ENCODE measurements at places on chromosomes 12 and 14.
A peak's percentile ranks its signal among the peaks of the same experiment; 100 is the strongest.

DNA sequence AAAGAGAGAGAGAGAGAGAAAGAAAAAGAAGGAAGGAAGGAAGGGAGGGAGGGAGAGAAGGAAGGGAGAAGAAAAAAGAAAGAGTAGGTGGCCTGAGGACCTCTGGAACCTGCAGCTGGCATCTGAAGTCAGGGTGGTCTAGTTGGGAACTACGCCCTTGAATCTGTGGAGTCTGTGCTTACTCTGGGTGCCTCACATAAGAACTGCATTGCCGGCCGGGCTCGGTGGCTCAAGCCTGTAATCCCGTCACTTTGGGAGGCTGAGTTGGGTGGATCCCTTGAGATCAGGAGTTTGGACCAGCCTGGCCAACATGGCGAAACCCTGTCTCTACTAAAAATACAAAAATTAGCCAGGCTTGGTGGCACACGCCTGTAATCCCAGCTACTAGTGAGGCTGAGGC is 10.0 kb upstream of the NRDE2 start:
- no peak for DNase-seq

- no peak for DNase-seq
Observed at GRCh38 chr14:76806446-76806845, 6.2 kb downstream of the ANGEL1 start.

DNA sequence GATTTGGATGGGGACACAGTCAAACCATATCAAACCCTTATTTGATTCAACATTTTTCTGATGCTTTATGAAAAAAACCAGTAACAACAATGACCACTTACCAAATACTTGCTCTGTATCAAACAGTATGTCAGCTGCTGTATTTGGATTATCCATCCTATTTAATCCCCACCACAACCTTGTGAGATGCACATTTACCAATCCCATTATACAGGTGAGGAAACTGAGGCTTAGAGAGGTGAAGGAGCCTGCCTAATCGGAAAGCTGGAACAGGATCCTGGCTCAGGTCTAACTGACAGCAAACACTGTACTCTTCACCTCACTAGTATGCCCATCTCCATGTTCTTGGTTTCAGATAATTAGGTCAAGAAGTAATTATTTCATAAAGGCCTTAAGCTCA is 13.8 kb downstream of the CHST11 start:
- DNase-seq, result no peak

GRCh38 chr14:53109105-53110041 is 43.8 kb downstream of the DDHD1 start:
- DNase-seq, result no peak

DNA sequence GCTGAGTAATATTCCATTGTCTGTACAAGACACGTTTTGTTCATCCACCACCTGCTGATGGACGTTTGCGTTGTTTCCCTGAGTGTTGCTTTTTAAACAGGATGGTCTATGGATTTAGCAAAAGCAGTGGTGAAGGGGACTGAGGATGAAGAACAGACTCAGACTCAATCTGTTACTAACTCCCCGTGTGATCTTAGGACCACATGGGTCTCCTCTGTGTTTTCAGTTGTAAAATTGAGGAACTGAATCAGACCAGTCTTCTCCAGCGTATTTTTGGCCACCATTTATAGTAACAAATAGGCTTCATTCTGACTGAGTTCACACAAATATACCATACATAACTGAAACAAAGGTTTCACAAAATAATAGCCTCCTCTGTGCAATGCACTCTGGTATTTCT is 85.6 kb downstream of the FOXN3 start:
- DNase-seq, result no peak

GRCh38 chr14:67158566-67158965 is 30.7 kb upstream of the GARIN2 start:
- DNase-seq, result no peak

- no peak for DNase-seq
Observed at GRCh38 chr12:55699471-55700055, 8.1 kb downstream of the ITGA7 start.

DNA sequence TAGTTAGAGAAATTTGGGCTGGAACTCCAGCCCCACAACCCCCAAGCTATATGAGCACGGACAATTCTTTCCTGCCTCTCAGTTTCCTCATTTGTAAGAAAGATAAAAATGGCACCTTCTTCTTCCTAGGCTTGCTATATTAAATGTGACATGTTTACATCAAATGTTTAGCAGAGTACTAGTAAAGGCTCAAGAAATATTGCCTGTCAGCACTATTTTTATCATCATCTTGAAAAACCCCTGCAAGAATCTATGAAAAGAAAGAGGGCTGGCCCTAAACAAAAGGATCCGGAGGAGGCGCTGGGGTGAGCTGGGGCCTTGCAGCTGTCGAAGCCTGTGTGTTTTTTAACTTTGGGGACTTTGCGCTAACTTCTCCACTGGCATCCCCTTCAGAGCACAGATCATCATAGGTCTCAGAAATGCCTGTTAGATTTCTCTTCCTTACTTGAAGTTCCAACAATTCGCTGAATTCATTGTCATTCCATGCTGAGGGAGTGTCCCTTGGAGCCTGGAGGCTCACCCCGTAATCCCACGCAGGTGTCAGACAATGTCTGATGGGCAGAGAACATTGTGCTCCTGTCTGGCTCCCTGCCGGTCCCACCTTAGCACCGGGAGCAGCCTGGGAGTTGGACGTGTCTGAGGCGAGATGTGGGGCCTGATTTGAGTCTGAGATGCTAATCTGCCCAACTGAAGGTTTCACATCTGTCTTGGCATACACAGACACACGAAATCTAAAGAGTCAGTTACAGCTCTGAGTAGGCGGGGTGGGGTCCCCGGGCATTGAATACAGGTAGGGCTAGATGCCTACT is 206.8 kb downstream of the NUAK1 start:
- no peak for DNase-seq

DNA sequence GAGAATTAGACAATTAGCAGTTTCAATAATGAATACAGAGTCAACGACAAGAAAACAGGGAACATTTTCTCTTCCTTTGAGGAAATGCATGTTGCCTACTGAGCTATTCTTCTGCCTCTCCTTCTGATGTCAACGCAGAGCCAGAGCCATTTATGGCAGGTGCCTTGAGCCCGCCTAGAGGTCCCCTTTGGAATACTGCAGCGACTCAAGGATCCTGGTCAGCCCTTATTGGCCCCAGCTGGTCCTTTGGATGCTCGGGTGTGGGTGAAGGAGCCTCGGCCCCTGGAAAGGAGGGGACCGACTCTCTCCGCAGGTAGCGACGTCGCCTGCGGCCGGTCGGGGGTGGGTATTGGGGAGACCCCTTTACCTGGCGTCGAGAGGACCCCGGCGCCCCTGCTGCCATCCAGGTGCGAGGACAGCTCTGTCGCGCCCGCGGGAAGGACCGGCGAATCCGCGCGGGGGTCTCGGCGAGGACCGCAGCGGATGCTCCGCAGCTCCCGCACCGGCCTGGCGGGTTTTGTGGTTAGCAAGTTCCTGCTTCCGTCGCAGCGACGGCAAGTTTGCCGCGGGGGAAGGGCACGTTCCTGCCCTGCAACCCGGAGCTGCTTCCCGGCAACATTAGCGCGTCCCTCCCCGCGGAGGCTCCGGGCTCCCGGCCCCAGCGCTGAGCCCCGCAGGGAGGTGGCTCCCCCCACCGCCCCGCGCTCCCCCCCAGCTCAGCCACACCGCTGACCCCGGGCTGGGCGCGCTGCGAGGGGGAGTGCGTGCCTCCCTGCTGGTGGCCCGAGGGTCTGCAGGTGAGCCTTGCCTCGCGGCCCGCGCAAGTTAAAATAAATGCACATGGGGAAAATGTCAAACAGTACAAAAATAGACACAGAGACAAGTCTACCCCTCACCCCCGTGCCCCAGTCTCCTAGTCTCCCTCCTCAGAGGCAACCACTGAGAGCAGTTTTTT is at the start of gene MANSC1:
Gene MANSC1 (minus strand): TSS at position 532 of the 955 bp plus-strand sequence. CDS start 6,928 bp downstream, outside the sequence.
- peak; percentile 6 for DNase-seq

DNA sequence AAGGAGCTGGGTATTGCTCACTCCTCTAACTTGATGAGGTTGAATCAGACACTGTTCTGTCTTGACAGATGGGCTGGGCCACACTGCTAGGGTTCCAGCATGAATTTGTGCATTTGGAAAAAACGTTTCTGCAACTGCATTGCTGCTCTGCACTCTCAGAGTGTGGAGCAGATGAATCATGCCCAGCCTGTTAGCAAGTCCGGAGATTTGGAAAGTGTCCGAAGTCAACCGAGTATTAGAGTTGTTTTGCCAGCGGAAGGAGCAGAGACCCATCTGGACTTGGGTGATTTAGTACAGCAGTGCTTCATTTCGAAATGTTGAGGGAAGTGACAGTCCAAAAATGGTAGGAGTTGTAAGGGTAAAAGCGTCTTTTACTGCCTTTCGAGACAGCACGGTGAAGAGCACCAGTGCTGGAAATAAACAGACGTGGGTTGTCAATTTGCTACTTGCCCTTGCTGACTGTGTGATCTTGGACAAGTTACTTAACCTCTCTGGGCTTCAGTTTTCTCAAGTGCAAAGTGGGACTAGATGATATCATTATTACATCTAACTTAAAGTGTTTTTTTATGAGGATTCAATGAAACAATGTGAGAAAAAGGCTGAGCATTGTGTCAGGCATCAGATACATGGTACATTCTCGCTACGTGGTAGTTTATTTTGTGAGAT is 139.5 kb downstream of the CHST11 start:
- DNase-seq, result peak; percentile 76

- DNase-seq, result no peak
Observed at GRCh38 chr12:99605-100004, 33.0 kb downstream of the IQSEC3 start.

All from NCI-H446 treated with DMSO at 0.1 percent for 48 hours (cell line).